ENCODE measurements at places on chromosomes 7 and 10.
A peak's percentile ranks its signal among the peaks of the same experiment; 100 is the strongest.

GRCh38 chr10:133279326-133280226, 2.9 kb upstream of the ADAM8 start:
- no peak for DNase-seq

DNA sequence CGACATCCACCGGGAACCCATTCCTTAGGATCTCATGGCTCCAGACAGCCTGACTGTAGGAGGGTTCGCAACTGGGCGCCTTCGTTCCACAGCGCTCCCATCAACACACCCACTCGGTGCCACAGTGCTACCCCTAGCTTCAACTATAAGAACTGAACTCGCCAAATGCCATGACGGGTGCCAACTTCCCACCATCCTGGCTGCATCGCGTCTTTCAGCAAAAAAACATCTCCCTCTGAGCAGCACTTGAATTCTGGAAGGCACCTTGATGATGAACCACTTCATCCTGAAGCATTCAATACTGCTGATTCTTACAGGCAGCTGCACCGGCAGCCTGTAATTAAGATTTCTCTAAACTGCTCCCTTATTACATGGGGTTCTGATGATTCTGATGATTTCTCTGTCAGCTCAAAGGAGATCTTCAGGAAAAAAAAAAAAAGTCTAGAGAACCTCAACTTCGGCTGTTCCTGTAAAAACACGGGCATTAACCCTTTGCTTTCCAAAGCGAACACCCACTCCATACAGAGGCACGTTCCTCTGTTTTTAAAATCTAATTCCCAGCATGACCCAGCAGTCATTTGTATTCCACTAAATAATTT, 1.3 kb downstream of the CYTH3 start:
- peak; percentile 65 for DNase-seq

GRCh38 chr7:96316949-96317348, 4.9 kb downstream of the SLC25A13 start:
- no peak for DNase-seq

DNA sequence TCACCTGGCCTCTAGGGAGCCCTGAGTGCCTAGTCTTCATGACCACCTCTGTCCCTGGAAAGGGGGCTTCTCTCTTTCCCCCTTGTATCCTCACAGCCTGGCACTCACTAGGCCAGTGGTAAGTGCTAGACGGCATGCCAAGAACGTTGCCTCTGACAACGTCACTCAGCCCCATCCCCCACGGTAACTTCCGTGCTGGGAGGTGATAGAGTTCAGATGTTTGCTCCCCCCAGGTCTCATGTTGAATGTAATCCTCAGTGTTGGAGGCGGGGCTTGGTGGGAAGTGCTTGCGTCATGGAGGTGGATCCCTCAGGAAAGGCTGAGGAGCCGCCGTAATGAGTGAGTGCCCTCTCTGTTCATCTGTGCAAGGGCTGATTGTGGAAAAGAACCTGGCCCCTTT, 343.3 kb upstream of the MKI67 start:
- DNase-seq = no peak

- DNase-seq = no peak
Measured at GRCh38 chr7:17463511-17464085, 165.1 kb downstream of the AHR start.

- DNase-seq = no peak
Measured at GRCh38 chr10:1736972-1737221, 428 bp downstream of the ADARB2 start.

- DNase-seq = no peak
Measured at GRCh38 chr7:138502023-138502767, 42.1 kb downstream of the TRIM24 start.

DNA sequence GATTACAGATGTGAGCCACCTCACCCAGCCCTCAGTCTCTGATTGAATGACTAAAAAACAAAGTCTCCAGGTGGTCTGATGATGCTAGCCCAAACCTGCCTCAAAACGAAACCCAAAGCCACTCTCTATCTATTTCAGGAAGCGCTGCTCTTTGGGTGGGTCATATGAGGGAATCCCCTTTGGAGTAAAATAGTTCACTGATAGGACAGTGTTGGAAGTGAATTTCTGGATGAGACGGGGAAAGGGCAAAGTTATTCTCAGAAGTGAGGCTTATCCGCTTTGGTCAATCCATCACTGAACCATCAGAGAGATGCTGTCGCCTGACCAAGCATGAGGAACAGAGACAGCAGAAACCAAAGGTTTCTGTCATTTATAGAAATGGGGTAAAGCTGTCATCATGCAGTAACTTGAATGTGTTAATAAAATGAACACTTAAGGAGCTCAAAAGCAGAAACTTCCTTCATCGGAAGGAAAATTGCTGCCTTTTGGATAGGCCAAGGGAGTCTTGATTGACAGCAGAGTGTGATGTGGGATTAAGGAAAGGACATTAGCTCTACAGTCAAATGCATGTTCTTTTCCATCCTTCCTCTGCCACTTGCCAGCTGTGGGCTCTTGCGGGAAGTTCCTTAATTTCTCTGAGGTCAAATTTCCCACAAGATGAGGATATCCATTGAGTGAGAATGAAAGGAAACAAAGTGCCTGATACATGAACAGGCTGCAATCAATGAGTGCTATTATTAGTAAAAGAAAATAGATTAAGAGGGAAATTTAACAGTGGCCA, 64.9 kb upstream of the C1QL3 start:
- DNase-seq = no peak

GRCh38 chr7:95201727-95202126, 122.6 kb downstream of the PON1 start:
- no peak for DNase-seq

DNA sequence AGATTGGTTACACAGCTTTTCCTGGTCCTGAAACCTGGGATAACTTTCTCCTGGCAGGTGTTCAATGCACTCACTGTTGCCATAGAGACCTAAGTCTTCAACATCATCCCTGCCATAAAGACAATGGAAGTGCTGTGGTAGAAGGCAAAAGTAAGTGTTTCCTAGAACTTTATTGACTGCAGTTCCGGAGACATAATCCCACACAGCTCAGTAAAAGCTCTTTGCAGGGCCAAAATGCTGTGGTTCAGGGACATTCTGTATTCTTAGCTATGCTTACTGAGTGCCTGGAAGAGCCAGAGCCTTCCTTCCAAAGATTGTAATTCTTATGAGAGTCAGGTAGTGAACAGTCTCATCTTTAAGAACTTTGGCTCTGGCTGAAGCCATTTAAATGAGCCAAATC, 5.3 kb downstream of the WIPF3 start:
- no peak for DNase-seq

DNA sequence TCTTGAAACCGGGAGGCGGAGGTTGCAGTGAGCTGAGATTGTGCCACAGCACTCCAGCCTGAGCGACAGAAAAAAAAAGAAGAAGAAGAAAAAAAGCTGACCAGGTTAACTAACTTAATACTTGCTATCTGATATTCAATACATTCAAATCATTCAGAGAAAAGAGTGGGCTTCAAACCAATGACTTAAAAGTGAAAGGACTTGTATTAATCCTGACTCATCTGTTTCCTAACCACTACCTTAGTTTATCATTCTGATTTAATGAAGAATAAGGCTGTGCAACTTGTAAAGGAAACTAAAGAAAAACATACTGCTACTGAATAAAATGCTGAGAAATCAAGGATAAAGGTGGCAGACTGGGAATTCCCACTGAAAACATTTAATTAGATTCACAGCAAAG, 128.4 kb downstream of the NRBF2 start:
- DNase-seq = no peak

DNA sequence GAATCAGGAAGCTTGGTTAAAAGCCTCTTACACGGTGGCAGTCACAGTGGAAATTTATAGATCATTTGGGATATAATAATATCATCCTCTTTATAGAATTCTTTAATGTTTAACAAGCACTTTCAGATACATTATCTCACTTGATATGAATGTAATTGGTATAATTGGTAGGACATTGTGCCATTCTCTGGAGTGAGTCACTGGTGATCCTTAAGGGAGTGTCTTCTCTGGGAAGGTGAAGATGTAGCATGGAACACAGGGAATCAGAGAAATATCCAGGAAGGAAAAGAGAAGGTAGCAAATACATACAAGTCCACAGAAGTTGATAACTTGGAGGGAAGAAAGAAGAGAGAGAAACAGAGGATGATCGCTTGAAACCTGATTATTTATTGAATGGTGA, 9.8 kb downstream of the PTPRZ1 start:
- no peak for DNase-seq

DNA sequence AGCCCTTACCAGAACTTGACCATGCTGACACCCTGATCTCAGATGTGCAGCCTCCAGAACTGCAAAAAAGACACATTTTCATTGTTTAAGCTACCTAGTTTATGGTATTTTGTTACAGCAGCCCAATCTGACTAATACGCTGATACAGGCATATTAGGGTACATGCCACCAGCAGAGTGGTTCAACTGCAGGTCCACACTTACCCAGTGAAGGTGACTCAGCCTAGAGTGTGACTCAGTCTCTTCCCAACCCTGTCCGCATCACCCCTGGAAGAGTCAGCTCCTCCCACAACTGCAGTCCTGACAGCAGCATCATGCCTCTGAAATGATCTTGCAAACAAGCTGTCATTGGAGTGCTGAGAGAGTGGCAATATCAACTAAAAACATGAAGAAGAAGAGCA, 30.8 kb upstream of the GOT1 start:
- DNase-seq = no peak

- DNase-seq = no peak
Measured at GRCh38 chr10:129277841-129278240, 189.2 kb upstream of the MGMT start.

DNA sequence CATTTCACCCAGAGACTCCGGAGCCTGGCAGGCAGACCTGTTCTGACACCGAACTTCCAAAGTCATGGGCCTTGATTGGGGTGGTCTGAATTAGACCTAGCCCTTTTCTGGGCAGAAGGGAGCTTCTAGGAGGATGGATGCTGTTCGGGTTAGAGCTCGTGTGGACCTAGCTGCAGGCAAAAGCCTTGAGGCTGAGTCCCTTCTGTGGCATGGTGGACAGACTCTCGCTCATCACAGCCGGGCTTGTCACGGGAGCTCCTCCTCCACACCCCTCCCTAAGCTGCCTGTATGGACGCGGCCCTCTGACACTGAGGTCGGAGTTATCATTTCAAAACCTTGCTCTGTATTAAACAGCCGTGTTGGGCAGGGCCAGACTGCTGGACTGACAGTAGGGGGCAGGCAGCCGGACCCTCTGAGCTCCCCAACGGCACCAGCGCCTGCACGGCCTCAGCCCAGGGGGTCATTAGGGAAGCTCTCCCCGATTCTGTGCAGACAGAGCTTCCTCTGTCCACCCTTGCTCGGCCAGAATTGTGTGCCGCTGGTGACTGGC, 2.2 kb downstream of the IRF5 start:
- no peak for DNase-seq

GRCh38 chr7:153023194-153023592, 263.6 kb downstream of the ACTR3B start:
- DNase-seq = no peak

DNA sequence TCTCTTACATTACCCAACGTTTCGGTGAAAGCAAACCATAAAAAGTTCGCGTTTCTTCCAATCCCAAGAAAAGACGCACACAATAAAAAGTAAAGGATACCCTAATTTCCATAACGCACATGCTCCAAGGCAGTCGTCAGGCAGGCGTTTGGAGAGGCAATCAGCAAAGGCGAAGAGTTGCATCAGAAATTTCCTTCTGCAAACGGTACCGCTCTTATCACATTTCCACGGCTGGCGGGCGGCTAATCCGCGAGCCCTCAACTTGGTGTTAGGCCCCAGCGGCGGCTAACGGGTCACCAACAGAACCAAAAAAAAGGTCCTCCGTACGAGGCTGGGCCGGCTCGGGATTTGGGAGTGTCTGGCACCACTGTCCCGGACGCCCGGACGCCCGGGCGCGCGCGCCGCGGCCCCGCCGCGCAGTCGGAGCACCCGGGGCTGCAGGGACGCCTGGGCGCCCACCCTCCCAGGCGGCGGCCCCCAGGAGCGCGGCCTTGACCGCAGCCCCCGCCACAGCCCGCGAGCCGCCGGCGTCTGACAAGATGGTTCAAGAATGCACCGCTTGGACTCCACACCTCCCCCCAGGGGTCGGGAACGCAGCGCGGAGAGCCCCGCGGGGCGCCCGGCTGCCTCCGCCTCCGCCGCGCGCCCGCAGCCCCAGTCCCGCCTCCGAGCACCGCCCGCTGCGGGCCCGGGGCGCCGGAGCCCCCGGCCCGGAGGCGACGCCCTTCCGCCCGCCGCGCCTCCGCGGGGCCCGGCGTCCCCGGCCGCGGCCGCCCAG, 9.8 kb upstream of the GRB10 start:
- DNase-seq = peak; percentile 61

DNA sequence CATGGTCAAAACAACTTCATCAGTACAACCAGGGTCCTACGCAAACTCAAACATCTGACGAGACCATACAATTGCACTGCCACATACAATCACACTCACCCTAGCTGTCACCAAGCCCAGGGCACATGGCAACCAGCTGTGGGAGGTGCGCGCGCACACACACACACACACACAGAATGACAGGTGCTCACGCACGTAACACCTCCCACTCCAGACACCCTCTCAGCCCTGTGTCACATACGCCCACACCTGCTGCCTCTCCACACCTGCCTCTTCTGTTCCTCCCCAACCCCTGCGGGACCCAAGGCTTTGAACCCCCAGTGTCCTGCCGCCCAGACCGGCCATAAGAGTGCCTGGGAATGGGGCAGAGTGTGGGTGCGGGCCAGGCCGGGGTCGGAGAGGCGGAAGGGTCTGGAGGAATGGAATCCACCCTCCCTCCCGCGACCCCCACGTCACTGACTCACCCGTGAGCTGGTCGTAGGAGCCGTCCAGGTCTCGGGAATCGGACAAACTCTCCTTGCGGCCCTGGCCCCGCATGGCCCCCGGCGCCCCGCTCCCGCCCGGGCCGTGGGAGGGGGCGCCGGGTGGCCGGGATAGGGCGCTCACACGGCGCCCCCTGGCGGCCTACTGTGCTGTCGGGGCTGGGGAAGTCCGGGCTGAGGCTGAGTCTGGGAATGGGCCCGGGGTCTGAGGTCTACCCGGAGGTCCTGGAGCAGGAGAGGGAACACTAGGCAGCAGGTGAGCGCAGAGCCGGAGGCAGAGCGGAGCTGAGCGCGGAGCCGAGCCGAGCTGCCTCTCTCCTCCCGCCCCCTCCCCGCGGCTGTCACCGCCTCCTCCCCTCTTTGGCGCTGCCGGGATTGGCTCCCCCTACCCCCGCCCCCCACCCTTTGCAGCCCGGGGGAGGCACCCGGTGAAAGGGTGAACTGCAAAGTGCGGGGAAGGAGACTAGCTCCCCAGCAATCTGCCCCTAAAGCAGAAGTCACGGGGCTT, at the start of gene KCNIP2:
KCNIP2 (minus strand) TSS at position 769 of the 990 bp plus-strand sequence; CDS start at position 537, 232 bp downstream.
- peak; percentile 8 for DNase-seq

GRCh38 chr7:25930492-25931048, 221.4 kb upstream of the NFE2L3 start:
- no peak for DNase-seq
